Cardiac muscle cell (in vitro differentiated cells and primary cell): ENCODE measurements at places on chromosomes 16 and 17.

- H3K4me3 ChIP-seq = no peak overlapping the region
- no peak for DNase-seq
- H3K27me3 ChIP-seq = peaks cover 64% of the 10 kb centered on the region
- H3K4me1 ChIP-seq = no peaks in the 10 kb centered on the region
- no peaks in the 10 kb centered on the region for H3K36me3 ChIP-seq
Observed at GRCh38 chr16:67814567-67814966, 7.9 kb downstream of the TSNAXIP1 start.

DNA sequence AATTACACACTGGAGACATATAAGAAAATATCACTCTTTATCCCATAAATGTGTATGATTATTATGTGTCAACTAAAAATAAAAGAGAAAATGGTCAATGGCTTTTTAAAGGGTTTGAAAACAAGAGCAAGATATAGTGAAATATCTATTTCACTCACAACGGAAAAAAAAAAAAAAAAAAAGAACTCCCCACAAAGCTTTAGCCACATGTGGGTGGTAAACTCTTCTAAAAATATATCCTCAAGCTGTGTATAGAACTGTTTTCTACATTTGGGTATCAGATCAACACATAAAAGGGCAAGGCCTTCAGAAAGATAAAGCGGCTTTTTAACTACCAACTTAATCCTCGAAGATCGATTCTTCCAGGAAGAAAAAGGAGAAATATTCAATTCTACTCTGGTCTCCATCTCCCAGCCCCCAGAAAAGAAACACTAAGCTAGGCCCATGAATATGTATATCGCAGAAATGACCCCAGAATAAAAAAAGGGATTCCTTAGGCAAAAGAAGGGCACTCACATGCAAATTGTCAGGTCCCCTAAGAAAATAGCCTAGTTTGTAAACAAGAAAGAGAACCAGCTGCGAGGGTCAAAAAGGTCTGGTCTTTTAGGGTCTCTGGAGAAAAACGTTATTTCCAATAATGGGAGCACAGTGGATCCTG is 4.4 kb downstream of the LITAF start:
- no peak for DNase-seq
- no peak overlapping the region for H3K27ac ChIP-seq
- H3K4me3 ChIP-seq = no peak overlapping the region
- H3K4me1 ChIP-seq = peaks cover 18% of the 10 kb centered on the region

- H3K4me3 ChIP-seq = no peak overlapping the region
- H3K27me3 ChIP-seq = no peaks in the 10 kb centered on the region
- no peak for DNase-seq
- H3K27ac ChIP-seq = no peak overlapping the region
- H3K36me3 ChIP-seq = no peaks in the 10 kb centered on the region
Observed at GRCh38 chr17:82880620-82881323, 41.0 kb upstream of the ZNF750 start.

- H3K27ac ChIP-seq = no peak overlapping the region
- no peak overlapping the region for H3K4me3 ChIP-seq
- DNase-seq = no peak
- H3K36me3 ChIP-seq = peaks cover 39% of the 10 kb centered on the region
- H3K27me3 ChIP-seq = no peaks in the 10 kb centered on the region
Observed at GRCh38 chr16:56477096-56477878, 25.9 kb downstream of the OGFOD1 start.

GRCh38 chr17:59775786-59776350 is 68.4 kb downstream of the VMP1 start:
- peaks cover 3% of the 10 kb centered on the region for H3K4me1 ChIP-seq
- no peak for DNase-seq
- no peak overlapping the region for H3K27ac ChIP-seq
- no peaks in the 10 kb centered on the region for H3K27me3 ChIP-seq

DNA sequence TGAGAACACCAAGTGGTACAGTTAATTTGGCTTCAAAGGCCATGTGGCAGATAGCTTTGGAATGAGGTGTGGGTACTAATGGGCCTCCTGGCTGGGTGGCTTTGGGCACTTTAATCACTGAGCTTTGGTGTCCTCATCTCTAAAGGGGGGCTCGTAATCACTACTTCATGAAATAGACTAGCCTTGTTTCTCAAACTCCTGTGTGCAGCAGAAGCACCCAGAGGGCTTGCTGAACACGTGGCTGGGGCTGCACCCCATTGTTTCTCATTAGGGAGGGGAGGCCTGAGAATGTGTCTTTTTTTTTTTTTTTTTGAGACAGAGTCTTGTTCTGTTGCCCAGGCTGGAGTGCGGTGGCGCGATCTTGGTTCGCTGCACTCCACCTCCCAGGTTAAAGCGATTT is 5.8 kb downstream of the EPN2 start:
- no peak overlapping the region for H3K4me3 ChIP-seq
- H3K4me1 ChIP-seq = peaks cover 5% of the 10 kb centered on the region
- H3K27ac ChIP-seq = no peak overlapping the region
- no peaks in the 10 kb centered on the region for H3K27me3 ChIP-seq
- no peak for DNase-seq

- DNase-seq = no peak
- no peak overlapping the region for H3K27ac ChIP-seq
- no peak overlapping the region for H3K4me3 ChIP-seq
- H3K36me3 ChIP-seq = no peaks in the 10 kb centered on the region
Observed at GRCh38 chr16:12627394-12627793, 176.3 kb downstream of the CPPED1 start.
